ENCODE measurements at places on chromosomes 4 and X. TPM values are rescaled to one million over a fixed set of nuclear protein-coding genes. Genes with fewer than 3 reads are reported as not detected.

DNA sequence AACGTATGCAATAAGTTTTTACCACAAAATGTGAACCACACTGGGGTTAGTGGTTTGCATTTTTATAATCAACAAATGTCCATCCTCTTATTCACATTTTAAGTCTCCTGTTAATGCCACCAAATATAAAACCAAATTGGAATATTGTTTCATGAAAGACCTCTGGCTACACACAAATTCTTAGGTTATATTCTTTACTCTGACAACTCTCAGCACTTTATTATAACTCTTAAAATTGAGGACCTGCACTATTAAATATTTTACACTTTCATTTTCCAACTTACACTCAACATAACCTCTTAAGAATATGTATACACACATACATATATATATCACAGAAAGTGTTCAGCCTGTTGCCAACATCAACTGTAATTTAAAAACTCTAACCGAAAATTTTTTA is 2.8 kb downstream of the PDE5A start:
- no peak for DNase-seq
- H3K4me3 ChIP-seq, result peak overlapping the region; percentile 64
- peaks cover 5% of the 10 kb centered on the region for H3K4me1 ChIP-seq
- H3K27me3 ChIP-seq, result no peaks in the 10 kb centered on the region
- no peaks in the 10 kb centered on the region for H3K36me3 ChIP-seq

The RAB40AL gene
- total RNA-seq, result not detected

The BEX5 gene
- 2.4 TPM for total RNA-seq

DNA sequence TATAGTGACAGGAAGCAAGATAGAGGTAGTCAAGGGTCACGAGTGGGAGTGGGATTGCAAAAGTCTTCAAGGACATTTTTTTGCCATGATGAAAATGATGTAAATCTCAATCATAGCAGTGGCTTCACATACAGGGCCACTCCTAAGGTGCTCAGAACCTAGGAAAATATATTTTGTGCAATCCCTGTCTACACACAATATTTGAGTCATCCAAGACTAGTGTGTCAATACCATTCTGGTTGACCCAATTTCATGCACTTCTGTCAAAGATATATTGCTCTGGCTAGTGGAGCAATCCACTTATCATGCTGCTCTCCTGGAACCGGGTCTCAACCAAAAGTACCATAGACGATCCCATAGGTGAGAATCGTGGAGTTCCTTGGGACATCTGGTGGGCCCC is 24.2 kb upstream of the XPNPEP2 start:
- H3K4me1 ChIP-seq, result no peaks in the 10 kb centered on the region
- no peaks in the 10 kb centered on the region for H3K27me3 ChIP-seq
- no peaks in the 10 kb centered on the region for H3K36me3 ChIP-seq
- DNase-seq, result no peak
- no peak overlapping the region for H3K4me3 ChIP-seq
- H3K27ac ChIP-seq, result no peak overlapping the region

The TRPC5OS gene
- not detected for total RNA-seq

DNA sequence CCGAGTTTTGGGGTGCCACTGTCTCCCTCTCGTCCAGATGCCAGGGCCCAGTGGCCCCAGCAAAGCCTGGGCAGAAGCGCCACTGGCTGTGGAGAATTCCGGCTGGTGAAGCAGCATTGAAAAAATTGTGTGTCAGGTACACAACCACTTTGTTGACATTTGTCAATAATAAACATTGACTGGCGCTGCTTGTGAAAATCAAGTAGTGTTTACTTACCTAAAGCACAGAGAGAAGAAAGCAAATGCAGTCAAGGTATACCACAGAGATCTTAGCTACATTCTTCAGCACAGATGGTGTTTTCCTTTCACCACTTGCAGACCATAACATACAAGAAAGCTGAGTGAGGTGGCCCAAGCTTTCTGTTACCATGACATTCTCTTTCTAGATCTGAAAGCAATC is 14.5 kb upstream of the SLC7A11 start:
- no peak overlapping the region for H3K27ac ChIP-seq
- H3K36me3 ChIP-seq, result no peaks in the 10 kb centered on the region
- no peaks in the 10 kb centered on the region for H3K4me1 ChIP-seq
- no peak for DNase-seq
- no peak overlapping the region for H3K4me3 ChIP-seq

The PRR32 gene
- not detected for total RNA-seq

The WWC2 gene
- 4.3 TPM for total RNA-seq

GRCh38 chr4:124806403-124806802 is 93.9 kb upstream of the ANKRD50 start:
- no peak overlapping the region for H3K27ac ChIP-seq
- no peak for DNase-seq
- no peaks in the 10 kb centered on the region for H3K36me3 ChIP-seq

The L1CAM gene
- 4.3 TPM for total RNA-seq

The MAOB gene
- total RNA-seq, result 4.4 TPM

GRCh38 chr4:3784454-3785291 is 18.5 kb downstream of the ADRA2C start:
- H3K27ac ChIP-seq, result no peak overlapping the region
- H3K36me3 ChIP-seq, result no peaks in the 10 kb centered on the region
- DNase-seq, result no peak
- H3K27me3 ChIP-seq, result peaks cover 6% of the 10 kb centered on the region
- no peaks in the 10 kb centered on the region for H3K4me1 ChIP-seq

DNA sequence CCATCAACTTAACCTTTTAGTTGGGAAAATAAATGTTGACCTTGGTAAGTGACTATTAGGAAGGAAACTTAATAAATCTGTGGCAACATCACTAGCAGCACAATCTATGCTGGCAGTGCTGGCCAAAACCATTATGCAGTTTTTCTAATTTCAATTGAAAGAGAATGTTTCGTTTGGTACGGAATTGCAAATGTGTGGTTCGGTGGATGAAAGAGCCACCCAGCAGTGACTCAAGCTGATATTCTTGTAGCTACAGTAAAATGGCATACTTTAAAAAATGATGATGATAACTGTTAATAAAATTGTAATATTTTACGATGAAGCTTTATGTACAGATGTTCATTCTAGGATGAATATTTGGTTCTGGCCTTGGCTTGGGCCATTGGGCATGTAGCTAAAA is 40.7 kb upstream of the AP1S2 start:
- no peak for DNase-seq
- H3K4me1 ChIP-seq, result no peaks in the 10 kb centered on the region
- H3K4me3 ChIP-seq, result no peak overlapping the region
- no peaks in the 10 kb centered on the region for H3K27me3 ChIP-seq
- no peaks in the 10 kb centered on the region for H3K36me3 ChIP-seq

- no peak for DNase-seq
- H3K27ac ChIP-seq, result no peak overlapping the region
- no peak overlapping the region for H3K4me3 ChIP-seq
- H3K27me3 ChIP-seq, result no peaks in the 10 kb centered on the region
Measured at GRCh38 chr4:59387759-59388758, 1812.1 kb upstream of the ADGRL3 start.

DNA sequence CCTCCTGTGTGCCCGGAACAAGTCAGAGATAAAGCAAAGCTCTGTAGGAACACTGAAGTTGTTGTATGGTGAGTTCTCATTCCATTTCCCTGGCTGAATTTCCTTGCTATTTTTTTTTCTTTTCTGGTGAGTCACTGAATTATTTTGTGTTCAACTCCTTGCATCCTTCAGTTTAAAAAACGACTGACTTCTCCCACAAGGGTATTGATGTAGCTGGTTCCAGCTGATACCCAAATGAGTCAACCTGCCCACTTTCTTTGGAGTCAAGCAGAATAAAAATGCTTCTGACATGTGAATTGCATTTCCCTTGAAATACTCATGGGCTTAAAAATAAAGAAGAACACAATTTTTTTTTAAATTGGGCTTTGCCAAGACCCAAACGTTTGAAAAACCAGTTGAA is 85.5 kb downstream of the SHOX start:
- H3K4me1 ChIP-seq, result no peaks in the 10 kb centered on the region
- no peaks in the 10 kb centered on the region for H3K27me3 ChIP-seq
- H3K27ac ChIP-seq, result no peak overlapping the region
- no peaks in the 10 kb centered on the region for H3K36me3 ChIP-seq
- no peak overlapping the region for H3K4me3 ChIP-seq

The MAML3 gene
- total RNA-seq, result 9.3 TPM

DNA sequence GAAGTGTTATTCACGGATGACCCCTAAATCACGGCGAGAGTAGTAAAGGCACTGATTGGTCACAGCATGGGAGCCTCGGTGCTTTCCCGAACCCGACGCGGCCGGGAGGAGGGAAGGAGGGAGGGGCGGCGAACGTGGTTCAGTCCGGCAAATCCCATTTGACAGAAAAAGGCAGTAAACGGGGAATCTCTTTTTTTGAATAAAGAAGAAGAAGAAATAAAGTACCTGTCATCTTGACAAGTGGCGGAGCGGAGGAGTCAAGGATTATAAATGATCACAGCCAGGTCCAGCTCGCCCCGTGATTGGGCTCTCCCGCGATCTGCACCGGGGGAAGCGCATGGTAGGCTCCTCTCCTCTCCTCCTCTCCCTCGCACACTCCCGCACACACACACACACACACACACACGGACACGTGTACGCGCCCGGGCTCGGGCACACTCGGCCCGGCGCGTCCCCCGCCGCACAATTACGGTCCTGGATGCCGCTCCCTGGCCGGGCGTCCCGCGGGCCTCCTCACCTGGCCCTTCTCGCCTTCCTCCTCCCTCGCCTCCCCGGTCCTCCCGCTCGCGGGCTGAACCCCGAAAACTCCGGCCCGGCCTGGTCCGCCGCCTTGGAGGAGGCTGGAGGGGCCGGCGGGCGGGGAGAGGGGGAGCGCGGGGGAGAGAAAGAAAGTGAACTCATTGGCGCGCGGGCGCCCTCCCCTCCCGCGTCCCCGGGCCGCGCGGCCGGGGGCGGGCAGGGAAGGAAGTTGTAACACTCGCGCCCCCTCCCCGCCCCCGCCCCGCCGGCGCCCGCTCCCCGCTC is 99.2 kb upstream of the TENM3 start:
- H3K27ac ChIP-seq, result no peak overlapping the region
- peaks cover 63% of the 10 kb centered on the region for H3K27me3 ChIP-seq
- H3K4me3 ChIP-seq, result peak overlapping the region; percentile 42
- no peaks in the 10 kb centered on the region for H3K4me1 ChIP-seq

The COPS4 gene
- total RNA-seq, result 28.8 TPM

Measured in colonic mucosa (tissue), 4 donors.